ENCODE measurements at places on chromosomes 11 and 22. TPM values are rescaled to one million over a fixed set of nuclear protein-coding genes. Genes with fewer than 3 reads are reported as not detected.
A peak's percentile ranks its signal among the peaks of the same experiment; 100 is the strongest.

DNA sequence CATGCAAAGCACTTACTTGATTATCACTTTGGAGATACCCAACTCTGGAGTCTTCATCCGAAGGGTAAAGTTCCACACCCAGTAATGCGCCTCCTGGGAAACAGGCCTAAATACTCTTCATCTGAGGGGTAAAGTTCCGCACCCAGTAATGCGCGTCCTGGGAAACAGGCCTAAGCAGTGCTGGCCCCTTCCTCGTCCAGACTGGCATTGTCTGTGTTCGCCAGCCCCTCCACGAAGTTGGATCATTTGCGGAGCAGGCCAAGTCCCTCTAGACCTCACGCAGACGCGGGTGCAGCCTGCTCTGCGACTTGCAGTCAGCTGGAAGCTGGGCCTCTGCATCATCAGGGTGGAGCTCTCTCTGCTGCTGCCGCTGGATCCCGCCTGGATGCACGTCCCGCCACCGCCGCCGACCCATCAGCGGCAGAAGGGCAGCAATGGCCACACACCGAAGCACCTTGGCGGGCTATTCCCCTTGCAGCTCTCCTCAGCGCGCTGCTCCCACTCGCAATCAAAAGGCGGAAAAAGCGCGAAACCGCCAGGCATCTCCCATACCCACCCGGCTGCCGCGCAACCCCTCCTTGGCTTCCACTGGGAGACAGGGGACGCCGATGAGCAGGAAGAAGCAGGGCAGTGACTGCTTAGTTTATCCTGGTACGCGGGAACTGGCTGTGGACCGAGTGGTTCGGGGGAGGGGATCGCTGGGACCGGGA lies 34.1 kb upstream of the GLYATL1 start:
- DNase-seq: no peak

- peak; percentile 55 for DNase-seq
Measured at GRCh38 chr22:50733521-50734342, 4.3 kb upstream of the ACR start.

- no peak for DNase-seq
Measured at GRCh38 chr11:47593934-47594855, at the start of gene C1QTNF4. Gene C1QTNF4, minus strand, starts transcription at chr11:47594411. Its CDS starts 3,601 bp downstream, at chr11:47590810.

- no peak for DNase-seq
Measured at GRCh38 chr11:128783513-128783912, 83.6 kb downstream of the KCNJ1 start.

- DNase-seq: no peak
Measured at GRCh38 chr11:87185228-87185627, 147.5 kb downstream of the TMEM135 start.

- DNase-seq: no peak
Measured at GRCh38 chr11:97356144-97356543, 966.3 kb downstream of the JRKL start.

DNA sequence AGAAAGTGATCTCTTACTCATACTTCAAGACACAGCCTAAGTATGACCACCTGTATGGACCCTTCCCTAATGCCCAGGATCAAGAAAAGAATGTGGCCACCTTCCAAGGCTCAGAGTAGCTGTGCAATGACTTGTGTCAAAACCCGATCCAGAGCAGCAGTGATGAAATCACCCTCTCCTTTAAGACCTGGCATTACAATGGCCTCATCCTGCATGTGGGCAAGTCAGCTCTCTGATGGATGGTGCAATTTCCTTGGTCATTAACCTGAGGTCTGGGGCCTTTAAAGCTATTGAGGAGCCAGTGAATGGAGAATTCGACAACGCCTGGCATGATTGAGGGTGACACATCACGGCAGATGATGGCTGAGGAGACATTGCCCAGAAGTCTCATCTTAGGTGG lies 9.1 kb upstream of the TUBA8 start:
- DNase-seq: no peak

DNA sequence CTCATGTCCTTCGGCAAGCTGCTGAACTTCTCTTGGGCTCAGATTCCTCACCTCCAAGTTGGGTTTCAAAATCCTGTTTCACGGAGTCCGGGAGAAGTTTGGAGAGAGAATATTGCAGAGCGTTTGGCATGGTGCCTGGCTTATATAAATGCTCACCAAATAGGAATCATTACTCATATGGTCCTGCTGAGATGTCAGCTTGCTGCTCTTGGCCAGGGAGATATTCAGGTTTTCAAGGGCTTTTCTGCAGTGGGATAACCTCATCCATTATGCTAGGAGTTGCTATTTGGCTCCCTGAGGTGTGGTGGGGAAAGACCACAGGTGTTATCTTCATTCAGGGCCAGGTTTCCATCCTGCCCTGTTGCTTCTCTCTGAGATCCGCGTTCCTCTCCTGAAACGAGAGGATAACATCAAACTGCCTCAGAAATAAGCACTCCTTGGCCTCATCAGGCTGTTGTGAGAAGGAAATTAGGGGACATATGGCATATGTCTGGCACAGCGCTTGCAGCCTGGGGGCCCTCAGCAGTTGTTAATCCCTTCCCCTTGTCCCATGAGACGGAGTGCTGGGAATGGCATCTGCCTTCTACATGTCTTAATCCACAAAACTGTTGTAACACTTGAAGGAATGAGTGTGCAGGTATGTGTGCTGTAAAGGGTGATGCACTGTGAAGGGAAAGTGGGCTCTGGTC lies 29.9 kb upstream of the ACER3 start:
- DNase-seq: no peak

GRCh38 chr11:79434283-79434682 lies 6.5 kb downstream of the TENM4 start:
- DNase-seq: no peak

DNA sequence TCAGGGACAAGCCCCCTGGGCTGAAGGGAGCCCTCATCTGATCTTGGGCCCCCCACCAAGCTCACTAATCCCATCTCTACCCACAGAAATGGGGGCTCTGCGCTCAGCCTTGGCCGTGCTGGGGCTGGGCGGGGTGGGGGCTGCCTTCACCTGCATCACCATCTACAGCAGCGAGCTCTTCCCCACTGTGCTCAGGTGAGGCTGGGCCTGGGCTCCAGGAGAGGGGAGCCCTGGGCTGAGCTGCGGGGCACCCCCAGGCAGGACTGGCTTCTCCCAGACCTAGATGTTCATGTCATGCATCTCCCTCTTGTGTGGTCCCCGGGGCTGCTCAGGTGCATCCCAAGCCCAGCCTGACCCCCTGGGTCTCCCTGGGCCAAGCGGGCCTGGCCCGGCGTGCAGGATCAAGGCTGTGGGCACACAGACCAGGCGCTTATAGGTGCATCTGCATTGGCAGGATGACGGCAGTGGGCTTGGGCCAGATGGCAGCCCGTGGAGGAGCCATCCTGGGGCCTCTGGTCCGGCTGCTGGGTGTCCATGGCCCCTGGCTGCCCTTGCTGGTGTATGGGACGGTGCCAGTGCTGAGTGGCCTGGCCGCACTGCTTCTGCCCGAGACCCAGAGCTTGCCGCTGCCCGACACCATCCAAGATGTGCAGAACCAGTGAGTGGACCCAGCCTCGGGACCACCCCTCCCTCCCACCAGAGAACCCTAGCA lies 9.4 kb downstream of the SLC22A12 start:
- no peak for DNase-seq

DNA sequence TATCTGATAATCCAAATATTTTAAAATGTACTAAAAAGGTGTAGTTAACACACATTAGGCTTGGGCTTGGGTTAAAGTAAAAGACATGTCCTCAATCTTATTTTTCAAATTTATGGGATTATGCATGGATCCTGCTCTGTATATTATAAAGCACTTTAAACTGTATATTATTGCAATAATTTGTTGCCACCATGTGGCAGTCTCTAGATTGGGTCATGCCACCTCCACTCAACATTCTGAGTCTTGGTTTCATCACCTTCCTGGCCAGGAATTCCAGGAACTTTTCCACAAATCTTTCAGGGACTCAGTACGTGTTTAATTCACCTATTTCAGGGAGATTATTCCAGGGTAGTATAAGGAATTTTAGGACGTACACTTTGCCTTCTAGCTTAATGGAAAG lies 695.5 kb downstream of the FAM181B start:
- DNase-seq: no peak

GRCh38 chr22:46574438-46574992 lies 37.1 kb upstream of the CELSR1 start:
- no peak for DNase-seq

GRCh38 chr11:10498426-10499250 lies 42.3 kb downstream of the RNF141 start:
- DNase-seq: no peak

DNA sequence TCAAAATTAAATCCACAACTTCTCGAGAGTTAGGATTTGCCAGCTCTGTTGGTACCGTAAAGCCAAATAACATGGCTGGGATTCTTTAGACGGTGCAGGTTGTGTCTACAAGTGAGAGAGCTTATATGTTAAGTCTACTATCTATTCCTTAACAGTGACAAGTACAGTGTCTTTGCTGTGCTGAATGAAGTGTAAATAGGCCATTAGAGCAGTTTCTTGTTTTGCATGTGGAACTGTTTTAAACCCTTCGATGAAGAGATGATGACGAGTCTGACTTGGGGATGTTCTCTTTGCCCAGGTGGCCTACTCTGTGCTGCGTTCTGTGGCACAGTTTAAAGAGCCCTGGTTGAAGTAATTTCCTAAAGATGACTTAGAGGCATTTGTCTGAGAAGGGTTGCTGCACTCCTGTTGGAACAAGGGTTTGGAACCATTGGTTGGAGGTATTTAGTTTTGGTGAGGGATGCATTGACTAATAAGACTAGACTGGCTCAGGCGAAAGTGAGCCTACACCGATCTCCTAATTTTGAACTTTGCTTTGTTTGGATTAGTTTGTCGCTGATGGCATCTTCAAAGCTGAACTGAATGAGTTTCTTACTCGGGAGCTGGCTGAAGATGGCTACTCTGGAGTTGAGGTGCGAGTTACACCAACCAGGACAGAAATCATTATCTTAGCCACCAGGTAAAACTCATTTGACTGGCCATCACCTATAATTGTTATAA lies 988 bp downstream of the RPS3 start:
- peak; percentile 6 for DNase-seq

DNA sequence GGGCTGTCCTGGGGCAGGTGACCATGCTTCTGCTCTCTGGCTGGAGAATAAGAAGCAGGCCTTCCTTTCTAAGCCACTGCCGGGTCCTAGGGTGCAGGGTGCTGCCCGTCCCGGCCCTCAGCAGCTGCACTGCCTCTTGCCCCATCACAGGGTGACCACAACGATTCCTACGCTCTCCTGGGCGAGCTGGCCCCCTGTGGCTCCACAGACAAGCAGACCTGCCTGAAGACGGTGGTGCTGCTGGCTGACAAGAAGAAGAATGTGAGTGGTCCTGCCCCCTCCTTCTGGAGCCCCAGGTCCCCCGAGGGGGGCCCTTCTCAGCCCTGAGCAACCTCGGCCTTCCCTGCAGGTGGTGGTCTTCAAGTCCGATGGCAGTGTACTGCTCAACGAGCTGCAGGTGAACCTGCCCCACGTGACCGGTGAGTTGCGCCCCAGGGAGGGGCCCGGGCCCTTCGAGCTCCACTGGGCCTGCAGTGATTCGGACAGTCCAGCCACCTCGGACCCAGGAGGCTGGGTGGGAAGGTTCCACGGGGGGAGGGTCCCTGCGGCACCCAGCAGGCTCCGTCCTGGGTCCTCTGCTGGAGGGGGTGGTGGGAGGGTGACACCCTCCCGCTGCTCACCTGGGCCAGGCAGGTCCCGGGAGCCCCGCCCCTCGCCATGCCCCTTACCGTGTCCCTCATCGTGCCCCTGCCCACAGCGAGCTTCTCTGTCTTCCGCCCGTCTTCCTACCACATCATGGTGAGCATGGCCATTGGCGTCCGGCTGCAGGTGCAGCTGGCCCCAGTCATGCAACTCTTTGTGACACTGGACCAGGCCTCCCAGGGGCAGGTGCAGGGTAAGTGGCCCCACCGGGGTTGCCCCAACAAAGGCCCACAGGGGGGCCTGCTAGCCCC lies 8.3 kb downstream of the MUC2 start:
- peak; percentile 58 for DNase-seq

- no peak for DNase-seq
Measured at GRCh38 chr11:80627364-80627763, 1186.5 kb upstream of the TENM4 start.

GRCh38 chr22:36197514-36198146 lies 4.0 kb downstream of the APOL4 start:
- DNase-seq: no peak

GRCh38 chr11:70364745-70365543 lies 33.4 kb upstream of the CTTN start:
- no peak for DNase-seq

DNA sequence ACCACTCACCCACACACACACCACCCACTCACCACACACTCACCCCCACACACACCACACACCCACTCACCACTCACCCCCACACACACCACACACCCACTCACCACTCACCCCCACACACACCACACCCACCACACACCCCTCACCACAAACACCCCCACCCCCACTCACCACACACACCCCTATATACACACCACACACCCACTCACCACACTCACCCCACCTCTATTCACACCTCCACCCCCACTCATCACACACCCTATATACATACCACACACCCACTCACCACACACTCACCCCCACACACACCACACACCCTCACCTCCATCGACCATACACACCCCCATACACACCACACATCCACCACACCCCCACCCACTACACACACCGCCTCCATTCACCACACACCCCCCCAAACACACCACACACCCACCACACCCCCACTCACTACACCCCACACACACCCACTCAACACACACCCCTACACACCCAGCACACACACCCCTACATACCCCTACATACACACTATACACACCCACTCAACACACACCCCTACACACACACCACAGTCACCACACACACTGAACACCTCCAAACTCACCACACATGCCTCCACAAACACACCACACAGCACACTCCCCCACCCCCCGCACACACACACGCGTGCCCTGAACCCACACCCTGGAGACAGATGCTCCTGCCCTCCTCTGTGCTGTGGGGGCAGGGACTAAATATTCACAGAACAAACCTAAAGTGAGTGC lies 19.0 kb upstream of the TTLL12 start:
- no peak for DNase-seq

DNA sequence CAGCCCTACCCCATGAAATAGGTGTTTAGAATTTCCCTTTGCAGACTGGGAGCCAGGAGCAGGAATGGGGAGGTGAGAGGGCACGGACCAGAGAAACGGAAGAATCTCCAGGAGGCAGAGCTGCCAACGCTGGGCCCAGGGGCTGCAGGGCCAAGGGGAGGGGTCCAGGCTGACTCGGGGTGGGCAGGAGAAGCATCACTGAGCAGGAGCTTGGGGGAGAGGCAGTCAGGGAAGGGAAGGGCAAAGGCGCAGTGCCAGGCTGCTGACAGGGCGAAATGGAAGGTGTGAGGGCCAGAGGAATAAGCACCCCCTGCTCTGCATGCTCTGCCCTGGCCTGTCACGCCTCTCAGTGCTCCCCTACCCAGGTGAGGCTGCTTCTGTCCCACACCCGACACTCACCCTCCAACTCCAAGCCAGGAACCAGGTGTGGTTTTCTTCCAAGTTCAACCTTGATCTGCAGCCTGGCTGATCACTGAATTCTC lies 14.5 kb downstream of the LRRC32 start:
- no peak for DNase-seq

- DNase-seq: no peak
Measured at GRCh38 chr22:26553056-26553752, 36.7 kb downstream of the TPST2 start.

- DNase-seq: no peak
Measured at GRCh38 chr11:9053316-9054035, 37.9 kb downstream of the SCUBE2 start.

Gene MMP27
- not detected for total RNA-seq

Gene MS4A6A
- total RNA-seq: 112 TPM

Gene MALAT1
- total RNA-seq: 11,917 TPM

Gene ZW10
- total RNA-seq: 11.5 TPM

Gene SLC22A6
- total RNA-seq: not detected

Gene OR8D1
- not detected for total RNA-seq

Gene OR56A1
- total RNA-seq: not detected
